ENCODE measurements at places on chromosomes 6 and 20. TPM values are rescaled to one million over a fixed set of nuclear protein-coding genes. Genes with fewer than 3 reads are reported as not detected.

The MYCT1 gene
- total RNA-seq: not detected

The ENPP3 gene
- total RNA-seq: 0.81 TPM

The ATP6V1G2 gene
- total RNA-seq: 1.4 TPM

The AGER gene
- total RNA-seq: 15.0 TPM

The MTFR2 gene
- 14.9 TPM for total RNA-seq

The OOEP gene
- not detected for total RNA-seq

- DNase-seq: no peak
These were observed 22.5 kb downstream of the SCUBE3 start for GRCh38 chr6:35236223-35236622.

DNA sequence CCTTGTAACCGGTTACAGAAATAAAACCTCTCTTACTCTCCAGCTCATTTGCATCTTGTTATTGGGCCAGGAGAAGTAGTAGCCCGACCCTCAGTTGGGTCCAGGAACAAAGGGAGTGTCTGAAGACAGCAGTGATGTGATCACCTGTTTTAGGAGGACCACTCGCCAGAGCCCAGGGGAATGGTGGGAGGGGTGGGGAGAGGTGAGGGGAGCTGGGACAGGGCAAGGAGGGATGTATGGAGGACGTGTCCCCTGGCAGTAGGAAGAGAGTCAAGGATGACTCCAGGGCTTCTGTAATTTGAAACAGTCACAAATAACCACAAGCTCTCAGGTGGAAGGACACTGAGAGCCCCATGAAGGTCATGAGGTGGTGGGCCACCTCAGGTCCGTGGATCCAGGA is 1.4 kb upstream of the PCMTD2 start:
- no peak for DNase-seq

DNA sequence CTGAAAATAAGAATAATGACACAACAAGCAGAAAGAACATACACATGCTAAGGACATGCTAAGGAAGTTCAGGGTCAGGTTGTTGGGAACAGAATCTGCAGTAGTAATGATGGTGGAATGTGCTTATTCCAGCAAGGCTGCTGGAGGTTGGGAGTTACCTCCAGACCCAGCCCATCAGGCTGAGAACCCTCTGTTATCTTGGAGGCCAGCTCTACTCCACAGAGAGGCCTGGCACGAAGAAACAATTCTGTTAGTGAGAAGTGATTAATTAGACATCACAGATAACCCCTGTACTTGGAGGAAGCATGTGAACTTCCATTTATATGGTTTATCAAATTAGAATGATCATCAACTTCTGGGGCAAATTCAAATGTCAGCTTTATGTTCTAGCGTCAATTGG is 22.1 kb upstream of the ARHGAP18 start:
- DNase-seq: no peak

DNA sequence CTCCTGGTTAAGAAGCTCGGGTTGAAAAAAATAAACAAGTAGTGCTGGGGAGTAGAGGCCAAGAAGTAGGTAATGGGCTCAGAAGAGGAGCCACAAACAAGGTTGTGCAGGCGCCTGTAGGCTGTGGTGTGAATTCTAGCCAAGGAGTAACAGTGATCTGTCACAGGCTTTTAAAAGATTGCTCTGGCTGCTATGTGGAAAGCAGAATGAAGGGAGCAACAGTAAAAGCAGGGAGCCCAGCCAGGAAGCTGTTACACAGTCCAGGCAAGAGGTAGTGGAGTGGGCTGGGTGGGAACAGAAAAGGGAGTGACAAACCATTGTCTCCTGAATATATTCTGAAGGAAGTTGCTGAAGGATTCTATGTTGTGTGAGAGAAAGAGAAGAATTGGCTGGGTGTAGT is 2.0 kb downstream of the HFE start:
- DNase-seq: no peak

DNA sequence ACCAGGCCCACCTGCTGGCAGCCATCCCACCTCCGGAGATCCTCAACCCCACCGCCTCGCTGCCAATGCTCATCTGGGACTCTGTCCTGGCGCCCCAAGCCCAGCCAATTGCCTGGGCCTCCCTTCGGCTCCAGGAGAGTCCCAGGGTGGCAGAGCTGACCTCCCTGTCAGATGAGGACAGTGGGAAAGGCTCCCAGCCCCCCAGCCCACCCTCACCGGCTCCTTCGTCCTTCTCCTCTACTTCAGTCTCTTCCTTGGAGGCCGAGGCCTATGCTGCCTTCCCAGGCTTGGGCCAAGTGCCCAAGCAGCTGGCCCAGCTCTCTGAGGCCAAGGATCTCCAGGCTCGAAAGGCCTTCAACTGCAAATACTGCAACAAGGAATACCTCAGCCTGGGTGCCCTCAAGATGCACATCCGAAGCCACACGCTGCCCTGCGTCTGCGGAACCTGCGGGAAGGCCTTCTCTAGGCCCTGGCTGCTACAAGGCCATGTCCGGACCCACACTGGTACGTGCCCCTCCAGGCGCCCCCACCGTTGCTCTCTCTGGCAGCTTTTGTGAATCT is 1.1 kb downstream of the SNAI1 start:
- DNase-seq: no peak

- no peak for DNase-seq
These were observed 63.2 kb upstream of the ARMH2 start for GRCh38 chr6:24861934-24862333.

DNA sequence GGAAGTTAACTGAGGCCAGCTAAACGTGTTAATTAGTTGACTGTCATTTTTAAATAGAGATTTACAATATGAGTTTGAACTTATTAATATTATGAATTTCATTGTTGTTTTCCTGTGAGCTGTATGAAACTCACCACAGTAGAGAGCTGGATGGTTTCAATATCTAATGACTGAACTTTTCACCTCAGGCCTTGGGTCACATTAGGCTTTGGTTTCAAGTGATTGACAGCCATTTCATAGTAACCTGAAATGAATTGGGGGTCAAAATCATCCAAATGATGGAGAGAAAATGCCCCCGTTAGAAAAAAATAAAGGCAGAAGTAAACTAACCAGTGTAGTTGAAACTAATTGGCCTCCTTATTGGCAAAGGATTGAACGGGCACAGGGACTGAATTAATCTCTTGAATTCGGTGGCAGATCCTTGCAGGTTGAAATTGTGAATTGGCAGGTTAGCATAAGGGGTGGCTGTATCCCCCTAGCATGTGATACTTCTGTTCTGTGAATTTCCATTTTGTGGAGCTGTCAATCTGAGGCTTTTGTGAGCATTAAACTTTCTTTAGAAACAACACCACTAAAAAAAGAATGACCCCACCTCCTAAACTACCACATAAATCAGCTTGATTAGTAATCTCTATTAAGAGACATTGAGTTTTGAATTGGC is 155.1 kb upstream of the MMS22L start:
- no peak for DNase-seq

GRCh38 chr6:33391922-33392594 is 435 bp downstream of the KIFC1 start:
- DNase-seq: no peak

- no peak for DNase-seq
These were observed 196.2 kb downstream of the PAX1 start for GRCh38 chr20:21901470-21902275.

DNA sequence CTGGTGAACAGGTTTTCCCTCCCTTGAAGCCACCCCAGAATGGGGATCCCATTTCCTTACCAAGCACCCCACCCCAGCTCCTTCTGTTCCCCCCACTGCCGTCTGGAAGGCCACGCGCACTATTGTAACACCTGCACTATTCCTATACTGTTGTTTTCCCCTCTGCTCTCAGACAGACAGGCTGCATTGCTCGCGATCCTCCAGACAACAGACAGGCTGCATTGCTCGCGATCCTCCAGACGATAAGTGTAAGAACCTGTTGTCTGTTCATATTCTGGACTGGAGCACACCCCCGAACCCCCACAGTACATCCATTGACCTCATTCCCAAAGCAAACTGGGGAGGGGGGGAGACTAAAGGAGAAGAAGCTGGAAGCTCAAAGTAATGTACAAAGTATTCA is 72.7 kb downstream of the LY86 start:
- DNase-seq: no peak

- no peak for DNase-seq
These were observed at the start of gene HCK for GRCh38 chr20:32052090-32052777. HCK (plus strand) TSS chr20:32052242.

GRCh38 chr20:34037121-34037520 is 43.4 kb downstream of the RALY start:
- no peak for DNase-seq

DNA sequence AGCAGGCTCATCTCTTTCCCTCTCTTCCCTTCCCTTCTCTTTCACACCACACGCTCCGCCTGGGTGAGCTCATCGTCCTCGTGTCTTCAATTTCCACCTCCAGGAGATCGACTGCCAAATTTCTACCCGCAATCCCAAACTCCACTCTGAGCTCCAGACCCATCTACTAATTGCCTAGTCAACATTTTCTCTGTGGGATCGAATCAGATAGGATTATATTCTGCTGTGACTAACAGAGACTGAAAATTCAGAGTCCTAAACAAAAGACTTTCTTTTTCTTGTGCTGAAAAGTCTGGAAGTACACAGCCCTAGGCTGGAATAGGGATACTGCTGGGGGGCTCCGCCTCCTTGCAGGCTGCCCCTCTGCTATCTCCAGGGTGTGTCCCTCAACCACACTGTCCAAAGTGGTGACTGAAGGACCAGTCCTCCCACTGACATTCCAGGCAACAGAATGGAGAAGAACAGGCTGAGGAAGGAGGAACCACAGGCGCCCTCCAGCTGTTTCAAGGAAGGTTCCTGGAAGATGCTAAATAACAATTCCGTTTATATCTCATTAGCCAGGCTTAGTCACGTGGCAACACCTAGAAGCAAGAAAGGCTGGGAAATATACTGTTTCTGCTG is 5.0 kb upstream of the HSPA12B start:
- DNase-seq: no peak

GRCh38 chr6:90458353-90459224 is 128.3 kb downstream of the MAP3K7 start:
- DNase-seq: peak; percentile 75
